Right lobe of liver (tissue), 6 donors: ENCODE measurements at places on chromosomes 6 and 20. TPM values are rescaled to one million over a fixed set of nuclear protein-coding genes. Genes with fewer than 3 reads are reported as not detected.

GRCh38 chr6:17015551-17016381 is 86.1 kb upstream of the STMND1 start:
- H3K27me3 ChIP-seq: no peaks in the 10 kb centered on the region
- no peaks in the 10 kb centered on the region for H3K4me1 ChIP-seq
- peak; percentile 59 for DNase-seq
- H3K27ac ChIP-seq: no peak overlapping the region

The CFAP61 gene
- total RNA-seq: not detected

The AVP gene
- total RNA-seq: not detected

- no peaks in the 10 kb centered on the region for H3K27me3 ChIP-seq
- H3K4me1 ChIP-seq: no peaks in the 10 kb centered on the region
- no peaks in the 10 kb centered on the region for H3K36me3 ChIP-seq
Observed at GRCh38 chr6:12383448-12383847, 93.3 kb downstream of the EDN1 start.

The MUC21 gene
- not detected for total RNA-seq

GRCh38 chr20:45859916-45860315 is 2.5 kb downstream of the ZSWIM3 start:
- no peaks in the 10 kb centered on the region for H3K36me3 ChIP-seq
- no peak overlapping the region for H3K27ac ChIP-seq
- peaks cover 21% of the 10 kb centered on the region for H3K4me1 ChIP-seq
- no peak for DNase-seq
- no peak overlapping the region for H3K4me3 ChIP-seq

The RIMS4 gene
- not detected for total RNA-seq

DNA sequence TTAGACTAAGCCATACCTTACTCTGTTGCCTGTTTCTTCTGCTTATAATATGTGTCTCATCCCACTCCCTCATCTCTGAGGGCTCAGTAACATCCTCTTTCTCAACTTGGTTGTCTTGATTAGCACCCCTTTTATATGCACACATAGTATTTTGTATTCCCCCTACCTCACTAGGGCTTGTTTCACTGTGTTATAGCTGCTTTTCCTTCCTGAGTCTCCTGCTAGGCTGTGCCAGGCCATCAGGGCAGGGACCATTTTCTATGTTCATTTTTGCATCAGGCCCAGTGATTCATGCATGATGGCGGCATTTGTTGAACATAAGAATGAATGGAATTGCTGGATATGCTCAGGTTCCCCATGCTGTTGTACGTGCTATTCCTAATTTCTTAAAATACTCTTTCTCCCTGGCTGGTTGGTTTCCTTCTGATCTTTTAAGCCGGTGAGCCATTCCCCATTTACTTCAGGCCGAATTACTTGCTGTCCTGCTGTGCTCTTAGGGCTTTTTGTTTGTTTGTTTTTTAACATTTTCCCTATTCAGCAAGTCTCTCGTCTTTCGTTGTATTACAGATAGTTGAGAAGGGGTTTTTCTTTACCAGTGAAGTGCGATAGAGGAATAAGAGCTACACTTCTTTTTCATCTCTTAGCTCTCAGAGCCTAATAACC is 183.2 kb downstream of the CARMIL1 start:
- H3K27ac ChIP-seq: no peak overlapping the region
- DNase-seq: no peak
- H3K36me3 ChIP-seq: no peaks in the 10 kb centered on the region
- H3K4me3 ChIP-seq: no peak overlapping the region

- DNase-seq: no peak
- no peaks in the 10 kb centered on the region for H3K27me3 ChIP-seq
- no peak overlapping the region for H3K27ac ChIP-seq
- H3K4me1 ChIP-seq: no peaks in the 10 kb centered on the region
- peaks cover 8% of the 10 kb centered on the region for H3K36me3 ChIP-seq
- H3K4me3 ChIP-seq: no peak overlapping the region
Observed at GRCh38 chr6:83954371-83954770, 79.2 kb upstream of the MRAP2 start.

GRCh38 chr6:147779624-147780023 is 271.1 kb downstream of the SAMD5 start:
- H3K27me3 ChIP-seq: no peaks in the 10 kb centered on the region
- H3K36me3 ChIP-seq: no peaks in the 10 kb centered on the region
- H3K4me3 ChIP-seq: no peak overlapping the region
- no peak for DNase-seq
- H3K4me1 ChIP-seq: no peaks in the 10 kb centered on the region
- H3K27ac ChIP-seq: no peak overlapping the region

DNA sequence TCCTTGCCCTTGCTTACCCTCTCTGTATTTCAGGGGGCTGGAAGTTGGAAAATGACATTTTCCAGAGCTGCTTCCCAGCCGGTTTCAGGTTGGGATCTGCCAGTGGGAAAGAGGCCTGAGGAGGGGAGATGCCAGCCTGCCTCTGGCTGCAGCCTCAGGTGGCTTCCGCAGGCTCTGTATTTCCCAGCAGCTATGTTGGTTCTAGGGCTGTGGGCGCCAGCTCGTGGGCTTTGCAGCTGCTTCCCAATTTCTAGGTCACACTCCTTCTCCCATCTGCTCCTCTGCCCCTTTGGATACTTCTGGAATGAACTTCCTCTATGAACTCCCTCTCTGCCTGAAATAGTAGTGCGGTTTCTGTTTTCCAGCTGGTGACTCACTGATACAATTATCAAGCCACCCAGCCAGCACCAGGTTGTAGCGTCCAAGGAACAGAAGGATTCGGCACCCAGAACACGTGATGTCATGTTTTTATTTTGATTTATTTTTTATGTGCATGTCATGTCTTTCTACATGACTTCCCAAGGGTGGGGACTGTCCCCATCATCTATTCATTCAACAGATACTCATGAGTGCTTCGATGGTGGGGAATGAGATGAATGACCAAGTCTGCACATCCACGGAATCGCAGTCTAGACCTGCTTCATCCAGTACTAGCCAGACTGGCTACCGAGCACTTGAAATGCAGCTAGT is 38.0 kb downstream of the TGM2 start:
- H3K27me3 ChIP-seq: no peaks in the 10 kb centered on the region
- H3K4me3 ChIP-seq: no peak overlapping the region
- peaks cover 33% of the 10 kb centered on the region for H3K4me1 ChIP-seq
- peak; percentile 40 for DNase-seq
- H3K27ac ChIP-seq: peak overlapping the region; percentile 79

- H3K36me3 ChIP-seq: no peaks in the 10 kb centered on the region
- no peak for DNase-seq
- no peaks in the 10 kb centered on the region for H3K4me1 ChIP-seq
- no peak overlapping the region for H3K4me3 ChIP-seq
Observed at GRCh38 chr6:128723667-128724066, 159.3 kb upstream of the LAMA2 start.

GRCh38 chr6:83804886-83805285 is 48.3 kb upstream of the RIPPLY2 start:
- H3K4me1 ChIP-seq: no peaks in the 10 kb centered on the region
- H3K36me3 ChIP-seq: no peaks in the 10 kb centered on the region
- no peak for DNase-seq
- no peaks in the 10 kb centered on the region for H3K27me3 ChIP-seq
- no peak overlapping the region for H3K4me3 ChIP-seq

DNA sequence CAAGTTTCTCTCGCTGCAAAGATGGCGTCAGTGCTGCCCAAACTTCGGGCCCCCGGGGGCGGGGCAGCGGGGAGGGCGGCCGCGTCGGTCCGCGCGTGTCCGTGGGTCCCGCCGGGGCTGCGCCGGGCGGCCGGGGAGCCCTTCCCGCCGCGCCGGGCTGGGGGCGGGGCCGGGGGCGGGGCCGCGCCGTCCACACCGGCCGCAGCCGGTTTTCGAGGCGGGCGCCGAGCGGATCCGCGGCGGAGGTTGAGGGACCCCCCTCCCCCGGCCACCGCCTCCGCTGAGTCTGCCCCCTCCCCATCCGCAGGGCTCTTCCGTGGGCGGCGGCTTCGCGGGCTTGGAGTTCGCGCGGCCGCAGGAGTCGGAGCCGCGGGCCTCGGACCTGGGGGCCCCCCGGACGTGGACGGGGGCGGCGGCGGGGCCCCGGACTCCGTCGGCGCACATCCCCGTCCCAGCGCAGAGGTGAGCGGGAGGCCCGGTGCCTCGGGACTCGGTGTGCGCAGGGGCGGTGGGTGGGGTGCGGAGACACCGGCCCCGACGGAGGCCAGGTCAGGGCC is 572 bp downstream of the SLC2A4RG start:
- peak overlapping the region; percentile 92 for H3K27ac ChIP-seq
- peak; percentile 51 for DNase-seq
- peak overlapping the region; percentile 48 for H3K4me3 ChIP-seq
- no peaks in the 10 kb centered on the region for H3K27me3 ChIP-seq

The RBM24 gene
- total RNA-seq: not detected

GRCh38 chr6:168851460-168852375 is 401.9 kb downstream of the THBS2 start:
- no peak overlapping the region for H3K4me3 ChIP-seq
- no peaks in the 10 kb centered on the region for H3K4me1 ChIP-seq
- DNase-seq: no peak

DNA sequence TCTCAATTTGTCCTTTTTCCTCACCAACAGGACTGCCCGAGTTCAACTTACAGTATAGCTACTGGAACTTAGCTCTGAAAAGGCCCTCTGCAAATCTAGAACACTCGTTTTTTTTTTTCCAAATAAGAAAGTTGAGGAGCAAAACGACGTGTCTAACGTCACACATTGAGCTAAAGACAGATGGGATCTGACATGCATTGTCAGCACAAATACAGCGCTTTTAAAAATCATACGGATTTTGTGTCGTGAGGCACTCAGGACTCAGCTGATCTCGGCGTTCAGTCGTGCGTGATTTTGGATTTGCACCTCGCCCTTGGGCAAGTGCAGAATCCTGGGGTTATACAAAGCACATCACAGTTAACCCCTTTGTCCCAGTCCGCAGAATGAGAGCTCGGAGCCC is 94.7 kb upstream of the ZNF322 start:
- H3K4me1 ChIP-seq: no peaks in the 10 kb centered on the region
- no peak for DNase-seq
- no peak overlapping the region for H3K4me3 ChIP-seq
- H3K27ac ChIP-seq: no peak overlapping the region
- no peaks in the 10 kb centered on the region for H3K36me3 ChIP-seq

The GSTA3 gene
- total RNA-seq: not detected

DNA sequence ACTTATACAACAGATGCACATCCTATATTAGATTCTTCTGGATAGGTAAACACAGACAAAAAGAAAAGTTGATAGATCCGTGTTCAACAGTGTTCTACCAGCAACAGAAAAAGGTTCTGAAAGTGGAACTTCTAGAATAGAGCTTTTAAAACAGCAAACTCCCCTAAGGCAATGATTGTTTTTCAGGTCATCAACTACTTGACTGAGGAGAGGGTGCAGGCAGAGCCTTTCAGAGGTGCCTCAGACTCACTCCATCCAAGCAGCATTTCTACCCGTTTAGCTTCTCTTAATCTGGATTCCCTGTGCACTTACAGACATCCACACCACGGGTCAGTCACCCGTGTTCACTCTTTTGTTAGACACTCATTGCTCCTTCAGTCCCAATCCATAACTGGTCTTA is 28.9 kb downstream of the FYN start:
- H3K36me3 ChIP-seq: no peaks in the 10 kb centered on the region
- H3K4me3 ChIP-seq: no peak overlapping the region
- no peaks in the 10 kb centered on the region for H3K4me1 ChIP-seq
- DNase-seq: no peak
- H3K27me3 ChIP-seq: no peaks in the 10 kb centered on the region

- H3K36me3 ChIP-seq: no peaks in the 10 kb centered on the region
- H3K4me1 ChIP-seq: no peaks in the 10 kb centered on the region
- H3K4me3 ChIP-seq: no peak overlapping the region
- no peak overlapping the region for H3K27ac ChIP-seq
- no peak for DNase-seq
Observed at GRCh38 chr20:40980828-40981310, 47.8 kb upstream of the TOP1 start.

The DUSP15 gene
- not detected for total RNA-seq

DNA sequence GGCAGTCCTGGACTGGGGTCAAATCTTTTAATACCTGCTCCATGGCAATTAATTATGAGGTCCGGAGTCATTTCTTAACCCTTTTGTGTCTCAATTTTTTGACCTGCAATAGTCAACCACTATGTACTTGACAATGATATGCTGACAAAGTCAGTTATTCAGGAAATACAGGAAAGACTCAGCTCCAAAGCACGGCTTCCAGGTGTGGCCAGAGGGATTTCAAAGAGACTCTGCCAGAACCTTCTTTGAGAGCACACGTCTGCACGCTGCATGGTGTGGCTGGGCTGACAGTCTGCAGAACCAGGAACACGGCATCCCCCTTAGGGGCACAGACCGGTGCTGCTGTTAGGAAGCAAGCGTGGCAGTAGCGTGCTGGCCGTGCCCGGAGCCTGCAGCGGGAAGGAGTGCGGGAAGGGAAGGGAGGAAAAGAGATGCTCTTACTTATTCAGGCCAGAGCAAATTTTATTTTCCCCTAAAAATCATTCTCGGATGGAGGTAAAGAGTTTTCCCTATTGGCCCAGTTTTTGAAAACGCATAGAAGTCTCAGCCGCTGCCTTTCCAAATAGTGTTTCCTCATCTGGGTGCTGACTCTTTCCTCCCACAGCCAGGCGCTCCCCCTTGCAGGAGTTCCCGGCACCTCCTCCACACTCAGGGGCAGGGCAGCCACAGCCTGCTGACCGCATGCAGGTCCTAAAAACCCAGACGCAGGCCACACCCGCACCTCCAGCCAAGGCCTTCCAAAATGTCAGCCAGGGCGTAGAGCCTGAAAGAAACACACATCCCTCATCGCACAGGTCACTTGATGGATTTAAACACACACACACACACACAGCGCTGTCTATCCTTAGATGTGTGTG is 187.4 kb upstream of the SNX9 start:
- H3K27ac ChIP-seq: no peak overlapping the region
- DNase-seq: no peak
- no peaks in the 10 kb centered on the region for H3K36me3 ChIP-seq
- H3K4me3 ChIP-seq: no peak overlapping the region

DNA sequence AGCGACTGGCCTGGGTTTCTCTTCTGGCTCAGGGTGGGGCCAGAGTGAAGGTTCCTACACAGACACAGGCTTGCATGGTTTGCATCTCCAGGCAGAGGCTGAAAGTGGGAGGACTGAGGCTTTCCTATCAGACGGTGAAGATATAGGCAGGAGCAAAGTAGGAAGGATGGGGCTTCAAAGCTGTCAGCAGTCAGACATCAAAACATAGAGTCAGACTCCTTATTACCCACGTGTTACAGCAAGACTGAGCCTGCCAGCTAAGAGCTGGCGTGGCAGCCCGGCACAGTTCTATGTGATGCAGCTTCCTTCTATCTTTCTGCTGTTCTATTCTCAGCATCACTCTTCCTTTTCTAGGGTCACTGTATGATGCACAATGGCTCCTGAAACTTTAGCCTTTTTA is 445.1 kb downstream of the DOK5 start:
- no peaks in the 10 kb centered on the region for H3K36me3 ChIP-seq
- no peak overlapping the region for H3K27ac ChIP-seq
- H3K4me3 ChIP-seq: no peak overlapping the region
- DNase-seq: no peak
- H3K4me1 ChIP-seq: no peaks in the 10 kb centered on the region
- H3K27me3 ChIP-seq: no peaks in the 10 kb centered on the region

The SAMHD1 gene
- total RNA-seq: 40.5 TPM

The DZANK1 gene
- total RNA-seq: 0.25 TPM

The SYTL3 gene
- total RNA-seq: 1.7 TPM

The NFATC2 gene
- total RNA-seq: 3.9 TPM
